ENCODE measurements at places on chromosomes 3 and 15.

GRCh38 chr3:25117005-25117593, 311.0 kb upstream of the RARB start:
- no peak for DNase-seq

DNA sequence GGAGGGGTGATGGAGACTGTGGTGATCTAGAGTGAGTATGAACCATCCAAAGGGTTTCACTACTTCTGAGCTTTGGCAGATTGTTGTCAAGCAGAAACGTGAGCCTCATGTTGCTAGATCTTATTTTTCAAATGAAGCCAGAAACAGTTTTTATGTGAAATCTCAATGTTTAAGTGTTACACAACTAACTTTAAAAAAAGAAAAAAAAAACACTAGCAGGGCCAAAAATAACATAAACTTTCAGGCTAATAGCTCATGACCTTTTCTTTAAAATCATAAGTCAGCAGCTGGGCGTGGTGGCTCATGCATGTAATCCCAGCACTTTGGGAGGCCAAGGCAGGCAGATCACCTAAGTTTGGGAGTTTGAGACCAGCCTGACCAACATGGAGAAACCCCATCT, 2.1 kb upstream of the HTR3D start:
- DNase-seq = no peak

- no peak for DNase-seq
Measured at GRCh38 chr15:98935736-98936135, 71.9 kb downstream of the PGPEP1L start.

DNA sequence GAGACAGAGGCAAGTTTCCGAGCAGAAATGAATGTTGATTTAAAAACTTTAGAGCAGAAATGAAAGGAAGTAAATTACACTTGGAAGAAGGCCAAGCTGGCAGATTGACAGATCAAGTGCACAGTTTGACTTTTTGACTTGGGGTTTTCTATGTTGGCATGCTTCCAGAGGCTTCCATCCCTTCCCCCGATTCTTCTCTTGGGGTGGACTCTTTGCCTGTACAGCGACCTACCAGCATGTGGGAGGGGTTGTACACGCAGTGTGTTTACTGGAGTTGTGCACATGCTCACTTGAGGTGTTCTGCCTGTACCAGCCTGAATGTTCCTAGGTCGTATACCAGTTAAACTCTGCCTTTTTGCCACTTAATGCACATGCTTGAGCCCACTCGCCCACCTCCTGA, 701.5 kb upstream of the GBE1 start:
- DNase-seq = no peak

- peak; percentile 35 for DNase-seq
Measured at GRCh38 chr3:48232734-48233133, 8.2 kb upstream of the ZNF589 start.

- DNase-seq = no peak
Measured at GRCh38 chr15:100653608-100654007, 51.2 kb downstream of the ASB7 start.

GRCh38 chr3:127985655-127986225, 66.5 kb upstream of the SEC61A1 start:
- DNase-seq = no peak

- no peak for DNase-seq
Measured at GRCh38 chr15:64525828-64526530, 65.6 kb downstream of the ZNF609 start.

DNA sequence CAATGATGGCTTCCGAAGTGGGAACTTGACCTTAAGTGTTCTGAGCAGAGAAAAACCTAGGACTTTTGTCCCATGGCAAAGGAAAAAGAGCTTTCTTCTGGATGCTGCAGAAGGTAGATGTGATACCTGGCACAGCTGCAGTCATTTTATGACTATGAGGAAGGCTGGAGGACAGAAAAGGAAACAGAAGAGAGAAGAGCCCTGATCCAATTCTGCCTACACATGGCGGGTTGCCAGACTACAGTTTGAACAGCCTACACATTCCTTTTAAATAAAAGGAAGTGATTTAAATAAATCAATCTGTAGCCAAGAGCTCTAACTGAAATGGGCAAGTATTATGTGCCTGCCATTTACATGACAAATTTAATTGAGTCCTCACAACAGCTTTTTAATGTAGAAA, 43.6 kb upstream of the CHRNB4 start:
- DNase-seq = no peak

DNA sequence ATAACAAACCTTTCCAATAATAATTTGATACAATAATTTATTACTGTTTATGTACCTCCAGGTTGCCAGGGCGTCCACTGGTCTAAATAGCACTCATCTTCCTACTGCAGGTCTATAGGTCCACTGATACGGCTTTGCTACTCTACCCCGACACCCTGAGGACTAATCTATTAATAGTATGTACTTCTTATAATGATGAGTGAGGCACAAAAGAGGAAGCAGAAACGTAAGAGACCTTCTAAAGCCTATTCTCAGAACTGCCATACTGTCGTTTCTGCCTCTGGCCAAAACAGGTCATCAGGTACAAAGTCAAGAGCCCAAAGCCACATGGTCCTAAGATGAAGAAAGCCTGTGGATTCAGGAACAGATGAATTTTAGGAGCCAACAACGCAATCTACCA, 163.2 kb upstream of the GRM7 start:
- no peak for DNase-seq

DNA sequence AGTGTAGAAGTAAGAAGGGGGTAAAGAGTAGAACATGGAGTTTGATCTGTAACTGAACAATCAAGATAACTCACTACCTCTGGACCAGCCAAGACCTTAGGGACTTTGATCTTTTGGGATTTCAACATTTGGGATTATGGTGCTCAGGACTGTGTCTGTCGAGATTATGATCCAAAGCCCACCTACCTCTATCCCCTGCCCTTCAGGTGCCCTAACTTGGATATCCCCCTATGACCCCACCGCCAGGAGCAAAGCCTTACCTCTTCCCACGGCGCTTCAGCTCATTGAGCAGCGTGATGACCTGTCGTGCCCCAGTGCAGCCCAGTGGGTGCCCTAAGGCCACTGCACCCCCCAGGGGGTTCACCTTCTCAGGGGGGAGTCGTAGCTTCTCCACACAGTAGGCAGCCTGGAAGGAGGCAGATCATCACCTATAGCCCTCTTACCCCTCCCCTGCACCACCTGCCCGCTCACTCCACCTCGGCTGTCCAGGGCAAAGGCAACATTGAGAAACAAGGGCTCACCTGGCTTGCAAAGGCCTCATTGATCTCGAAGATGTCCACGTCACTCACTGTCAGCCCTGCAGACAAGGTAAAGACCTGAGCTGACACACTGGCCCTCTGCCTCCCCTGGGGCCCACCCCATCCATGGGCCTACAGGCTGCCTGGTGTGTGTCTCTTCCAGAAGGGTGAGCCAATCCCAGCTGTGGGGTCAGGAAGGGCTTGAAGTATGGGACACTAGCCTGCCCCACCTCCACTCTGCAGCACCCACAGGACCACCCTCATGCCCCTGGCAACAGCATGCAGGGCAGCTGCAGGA, 11.4 kb downstream of the ACAA1 start:
- no peak for DNase-seq

DNA sequence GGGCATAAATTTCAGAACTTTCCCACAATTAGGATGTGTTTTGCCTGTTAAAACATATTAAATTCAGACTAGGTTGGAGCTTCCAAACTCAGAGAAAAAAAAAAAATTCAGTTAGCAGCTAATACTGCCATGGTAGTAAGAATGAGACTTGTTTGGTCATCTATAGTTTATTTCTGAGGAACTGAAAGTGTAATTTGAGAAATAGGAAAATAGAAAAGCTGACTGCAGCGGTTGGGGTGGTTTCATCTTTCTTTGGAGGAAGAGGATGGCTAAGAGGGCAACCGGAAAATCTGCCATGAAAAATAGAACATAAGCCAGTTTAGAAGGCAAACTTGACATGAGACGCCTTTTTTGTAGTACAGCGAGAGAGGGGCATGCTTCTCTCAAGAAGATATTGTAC, 371.2 kb upstream of the ROBO2 start:
- DNase-seq = no peak

- no peak for DNase-seq
Measured at GRCh38 chr15:47796830-47797229, 79.5 kb downstream of the SEMA6D start.

DNA sequence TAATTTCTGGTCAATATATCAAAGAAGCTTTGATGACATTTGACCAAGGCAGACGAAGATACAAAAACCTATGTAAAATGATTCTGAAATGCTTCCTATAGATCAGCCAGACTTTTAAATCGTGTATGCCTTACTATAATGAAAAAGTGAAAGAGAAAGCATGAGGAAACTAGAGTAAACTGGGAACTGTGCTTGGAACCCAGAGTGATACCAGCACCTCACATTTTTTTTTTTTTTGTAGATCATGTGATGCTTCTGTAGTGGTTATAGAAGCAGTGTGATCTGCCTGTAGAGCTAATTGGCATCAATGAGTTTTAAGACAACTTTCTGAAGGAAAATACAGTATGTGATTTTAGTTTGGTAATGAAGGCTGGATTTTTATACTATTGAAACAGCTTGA, 150.7 kb downstream of the NLGN1 start:
- DNase-seq = no peak

- DNase-seq = no peak
Measured at GRCh38 chr15:59457103-59457502, 19.1 kb downstream of the FAM81A start.

GRCh38 chr15:80744826-80745225, 34.3 kb upstream of the CEMIP start:
- DNase-seq = no peak

GRCh38 chr3:147890114-147890513, 480.9 kb downstream of the ZIC1 start:
- DNase-seq = no peak

DNA sequence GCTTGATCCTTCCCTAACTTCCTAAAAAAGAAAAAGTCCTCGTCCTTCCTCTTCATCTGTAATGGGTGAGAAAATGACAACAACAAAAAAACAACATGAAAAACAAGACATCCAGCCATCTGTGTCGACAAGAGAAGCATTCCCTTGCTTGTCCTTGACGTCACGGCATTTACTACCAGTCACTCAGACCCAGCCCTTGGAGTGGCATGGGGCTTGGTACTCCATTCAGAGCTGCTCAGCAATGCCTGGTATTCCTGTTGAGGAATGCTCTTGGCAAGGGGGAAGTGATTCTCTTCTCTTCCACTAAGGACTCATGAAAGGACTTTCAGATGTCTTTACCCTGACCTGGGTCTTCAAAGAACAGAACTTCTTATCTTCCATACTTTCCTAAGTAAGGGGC, 339.7 kb upstream of the RASGRP1 start:
- DNase-seq = no peak

DNA sequence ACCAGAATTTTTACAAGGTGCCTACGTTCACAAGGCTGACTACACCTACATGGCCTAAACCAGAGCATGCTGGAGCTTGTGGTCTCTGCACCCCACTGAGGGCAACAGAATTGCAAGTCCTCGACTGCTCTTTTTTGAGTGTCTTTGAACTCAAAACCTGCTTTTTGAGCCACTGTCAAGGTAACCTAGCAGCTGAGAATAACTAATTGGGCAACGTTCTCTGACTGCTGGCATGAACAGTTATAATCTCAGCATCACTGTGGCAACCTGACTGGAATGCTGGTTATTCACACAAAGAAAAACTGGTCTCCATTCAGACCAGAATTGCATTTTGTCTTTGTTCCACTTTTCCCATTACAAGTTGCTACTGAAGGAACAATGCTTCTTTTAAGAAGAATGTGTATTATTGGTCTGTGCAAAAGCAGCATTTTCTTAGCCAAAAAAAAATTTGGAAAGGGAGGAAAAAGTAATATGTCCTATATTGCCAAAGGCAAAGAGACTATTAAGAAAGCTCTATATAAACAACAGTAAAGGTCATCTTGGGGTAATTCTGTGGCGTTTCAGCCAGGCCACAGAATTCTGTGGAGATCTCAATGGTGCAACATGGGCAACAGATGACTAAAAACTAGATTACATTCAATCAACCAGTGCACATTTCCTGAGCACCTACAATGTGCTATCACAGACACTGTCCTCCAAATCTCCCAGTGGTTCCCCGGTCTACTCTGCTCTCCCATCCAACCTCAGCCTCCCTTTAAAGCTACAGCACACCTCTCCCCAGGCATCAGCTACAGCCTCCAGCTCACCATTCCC, 76.8 kb downstream of the TNIK start:
- no peak for DNase-seq

GRCh38 chr3:194277786-194278130, 73.4 kb downstream of the CPN2 start:
- no peak for DNase-seq

DNA sequence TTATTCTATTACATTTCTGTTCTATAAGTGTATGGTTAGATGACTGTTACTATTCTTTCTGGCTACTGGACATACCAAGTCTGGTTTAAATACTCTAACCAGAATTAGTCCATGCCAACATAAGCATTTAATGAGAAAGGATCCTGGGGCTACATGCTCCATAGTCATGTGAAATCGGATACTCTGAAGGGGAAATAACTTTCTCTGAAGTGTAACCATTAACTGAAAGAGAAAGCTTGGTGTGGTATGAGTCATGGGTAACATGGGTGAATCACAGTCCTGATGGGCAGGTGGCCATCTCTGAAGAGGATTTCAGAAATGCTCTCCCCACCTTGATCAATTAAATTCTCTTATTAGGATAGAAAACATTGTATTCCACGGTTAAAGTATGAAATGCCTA, 69.4 kb downstream of the FHIT start:
- DNase-seq = no peak

GRCh38 chr15:101357333-101357732, 62.3 kb upstream of the SNRPA1 start:
- no peak for DNase-seq

GRCh38 chr15:51121118-51121517, 26.4 kb upstream of the TNFAIP8L3 start:
- no peak for DNase-seq

Data from stimulated activated CD4-positive, alpha-beta T cell treated with anti-CD3 and anti-CD28 coated beads, Interleukin-2, amount 100 ng/mL, for 4 hours (primary cell).